ENCODE measurements at places on chromosomes 5 and 9. TPM values are rescaled to one million over a fixed set of nuclear protein-coding genes. Genes with fewer than 3 reads are reported as not detected.

HSD17B4 gene
- 81.7 TPM for total RNA-seq

CMYA5 gene
- total RNA-seq: 21.0 TPM

STPG3 gene
- total RNA-seq: not detected

RCL1 gene
- total RNA-seq: 24.1 TPM

GRCh38 chr9:78288214-78288892, 8.6 kb upstream of the PSAT1 start:
- no peaks in the 10 kb centered on the region for H3K27me3 ChIP-seq
- no peak overlapping the region for H3K4me3 ChIP-seq
- no peaks in the 10 kb centered on the region for H3K4me1 ChIP-seq
- no peaks in the 10 kb centered on the region for H3K36me3 ChIP-seq

DNA sequence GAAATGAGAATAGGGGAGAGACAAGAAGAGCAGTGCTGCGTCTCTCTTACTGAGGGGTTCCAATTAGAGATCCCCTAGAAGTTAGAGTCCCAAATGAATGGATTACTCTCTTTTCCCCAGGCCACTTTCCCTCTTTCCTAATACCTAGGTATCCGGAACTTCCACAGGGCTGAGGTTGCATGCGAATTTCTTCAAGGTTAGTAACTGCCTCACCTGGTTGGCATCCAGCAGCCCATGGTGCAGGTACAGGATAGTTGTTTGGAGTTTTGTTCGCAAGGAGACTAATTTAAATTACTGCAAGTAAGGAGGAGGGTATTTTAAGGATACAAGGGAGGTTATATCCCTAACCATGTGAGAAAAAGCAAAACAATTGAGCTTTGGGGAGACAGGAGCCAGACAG, 52.4 kb upstream of the JAK2 start:
- H3K27me3 ChIP-seq: no peaks in the 10 kb centered on the region
- H3K4me1 ChIP-seq: no peaks in the 10 kb centered on the region
- no peak overlapping the region for H3K4me3 ChIP-seq
- no peak for DNase-seq
- no peaks in the 10 kb centered on the region for H3K36me3 ChIP-seq
- no peak overlapping the region for H3K27ac ChIP-seq

- no peak overlapping the region for H3K27ac ChIP-seq
- no peak for DNase-seq
- H3K27me3 ChIP-seq: no peaks in the 10 kb centered on the region
Measured at GRCh38 chr9:110207071-110207641, 803 bp downstream of the C9orf152 start.

DNA sequence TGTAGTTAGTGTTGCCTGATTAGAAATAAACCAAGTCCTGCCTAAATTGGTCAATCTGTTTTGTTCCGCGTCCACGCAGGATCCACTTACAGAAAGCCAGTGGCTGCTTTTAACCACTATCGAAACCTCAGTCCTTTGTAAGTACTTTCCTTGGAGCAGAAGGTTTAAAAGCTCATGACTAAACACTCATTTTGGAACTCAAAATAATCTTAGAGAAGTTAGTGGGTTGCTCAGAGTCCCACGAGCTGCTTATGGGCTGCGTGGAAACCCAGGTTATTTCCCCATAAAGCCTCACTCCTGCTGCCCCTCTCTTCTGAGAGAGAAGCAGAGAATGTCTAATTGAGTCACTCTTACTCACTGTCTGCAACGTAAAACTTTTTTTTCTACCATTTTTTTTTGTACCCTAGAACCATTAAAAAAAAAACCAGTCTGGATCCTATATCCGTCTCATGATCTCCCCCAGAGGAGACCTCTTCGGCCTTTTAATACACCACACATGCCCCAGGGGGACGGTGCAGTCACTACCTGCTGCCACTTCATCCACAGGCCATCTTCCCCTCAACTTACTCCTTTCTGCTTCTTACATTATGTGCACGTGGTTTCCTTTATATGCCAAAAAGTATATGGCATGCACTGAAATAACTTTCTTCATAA, 7.6 kb downstream of the BASP1 start:
- H3K4me1 ChIP-seq: no peaks in the 10 kb centered on the region
- no peaks in the 10 kb centered on the region for H3K27me3 ChIP-seq
- no peaks in the 10 kb centered on the region for H3K36me3 ChIP-seq

DNA sequence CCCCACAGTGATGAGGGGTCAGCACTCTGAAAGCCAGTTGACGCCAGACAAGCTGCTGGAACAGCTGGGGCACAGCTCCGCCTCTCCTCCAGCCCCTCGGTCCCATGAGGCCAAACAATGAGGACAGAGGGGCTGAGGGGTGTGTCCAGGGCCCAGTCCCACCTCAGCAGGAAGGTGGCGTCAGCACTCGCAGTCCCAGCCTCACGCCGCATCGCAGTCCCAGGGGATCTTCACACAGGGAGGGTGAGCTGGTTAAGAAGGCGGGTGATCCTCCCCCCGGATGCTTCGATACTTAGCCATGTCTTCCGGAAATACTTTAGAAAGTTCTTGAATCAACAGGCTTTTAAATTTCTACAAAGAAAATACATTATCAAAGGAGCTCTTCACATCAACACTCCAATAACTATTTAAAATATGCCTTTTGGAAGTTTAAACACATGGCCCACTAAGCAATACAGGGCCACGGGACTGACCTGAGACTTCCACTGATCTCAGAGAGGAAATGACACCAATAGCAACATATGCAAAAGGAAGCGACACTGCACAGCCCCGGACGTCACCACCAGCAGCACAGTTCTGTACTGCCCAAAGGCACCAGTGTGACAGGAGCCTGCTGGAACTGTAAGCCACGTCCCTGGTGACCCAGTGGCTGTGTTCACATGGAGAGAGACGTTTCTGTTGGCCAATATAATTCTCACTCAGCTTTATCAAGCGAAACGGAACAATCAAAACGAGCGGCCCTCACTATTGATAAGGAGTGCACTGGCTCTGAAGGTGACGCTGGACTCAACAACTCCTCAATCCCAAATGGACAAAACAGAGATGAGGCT, 5.9 kb downstream of the MED10 start:
- DNase-seq: no peak
- H3K36me3 ChIP-seq: peaks cover 69% of the 10 kb centered on the region
- no peaks in the 10 kb centered on the region for H3K27me3 ChIP-seq
- no peak overlapping the region for H3K4me3 ChIP-seq
- H3K4me1 ChIP-seq: peaks cover 9% of the 10 kb centered on the region
- H3K27ac ChIP-seq: no peak overlapping the region
